Esophagus squamous epithelium (tissue), 5 donors: ENCODE measurements at places on chromosomes 12 and 14. TPM values are rescaled to one million over a fixed set of nuclear protein-coding genes. Genes with fewer than 3 reads are reported as not detected.
A peak's percentile ranks its signal among the peaks of the same experiment; 100 is the strongest.

GRCh38 chr14:26636561-26636960 lies 38.7 kb upstream of the NOVA1 start:
- DNase-seq: no peak
- no peaks in the 10 kb centered on the region for H3K36me3 ChIP-seq
- H3K27me3 ChIP-seq: no peaks in the 10 kb centered on the region
- H3K4me3 ChIP-seq: no peak overlapping the region

- H3K4me1 ChIP-seq: no peaks in the 10 kb centered on the region
- no peak overlapping the region for H3K27ac ChIP-seq
- DNase-seq: no peak
Observed at GRCh38 chr12:71942703-71943102, 4.1 kb downstream of the TPH2 start.

- no peak for DNase-seq
- H3K4me1 ChIP-seq: peaks cover 11% of the 10 kb centered on the region
- peak overlapping the region; percentile 78 for H3K4me3 ChIP-seq
- no peak overlapping the region for H3K27ac ChIP-seq
Observed at GRCh38 chr12:114679942-114680341, 4.0 kb downstream of the TBX3 start.

GRCh38 chr14:22432348-22432976 lies 156.6 kb downstream of the DAD1 start:
- H3K4me3 ChIP-seq: no peak overlapping the region
- no peaks in the 10 kb centered on the region for H3K36me3 ChIP-seq
- H3K27ac ChIP-seq: peak overlapping the region; percentile 52
- peaks cover 78% of the 10 kb centered on the region for H3K4me1 ChIP-seq

GRCh38 chr14:93511001-93511400 lies 80.3 kb downstream of the UNC79 start:
- DNase-seq: no peak
- H3K36me3 ChIP-seq: no peaks in the 10 kb centered on the region
- no peak overlapping the region for H3K27ac ChIP-seq
- H3K4me3 ChIP-seq: no peak overlapping the region
- H3K27me3 ChIP-seq: no peaks in the 10 kb centered on the region

Gene CFAP251
- 0.34 TPM for total RNA-seq

DNA sequence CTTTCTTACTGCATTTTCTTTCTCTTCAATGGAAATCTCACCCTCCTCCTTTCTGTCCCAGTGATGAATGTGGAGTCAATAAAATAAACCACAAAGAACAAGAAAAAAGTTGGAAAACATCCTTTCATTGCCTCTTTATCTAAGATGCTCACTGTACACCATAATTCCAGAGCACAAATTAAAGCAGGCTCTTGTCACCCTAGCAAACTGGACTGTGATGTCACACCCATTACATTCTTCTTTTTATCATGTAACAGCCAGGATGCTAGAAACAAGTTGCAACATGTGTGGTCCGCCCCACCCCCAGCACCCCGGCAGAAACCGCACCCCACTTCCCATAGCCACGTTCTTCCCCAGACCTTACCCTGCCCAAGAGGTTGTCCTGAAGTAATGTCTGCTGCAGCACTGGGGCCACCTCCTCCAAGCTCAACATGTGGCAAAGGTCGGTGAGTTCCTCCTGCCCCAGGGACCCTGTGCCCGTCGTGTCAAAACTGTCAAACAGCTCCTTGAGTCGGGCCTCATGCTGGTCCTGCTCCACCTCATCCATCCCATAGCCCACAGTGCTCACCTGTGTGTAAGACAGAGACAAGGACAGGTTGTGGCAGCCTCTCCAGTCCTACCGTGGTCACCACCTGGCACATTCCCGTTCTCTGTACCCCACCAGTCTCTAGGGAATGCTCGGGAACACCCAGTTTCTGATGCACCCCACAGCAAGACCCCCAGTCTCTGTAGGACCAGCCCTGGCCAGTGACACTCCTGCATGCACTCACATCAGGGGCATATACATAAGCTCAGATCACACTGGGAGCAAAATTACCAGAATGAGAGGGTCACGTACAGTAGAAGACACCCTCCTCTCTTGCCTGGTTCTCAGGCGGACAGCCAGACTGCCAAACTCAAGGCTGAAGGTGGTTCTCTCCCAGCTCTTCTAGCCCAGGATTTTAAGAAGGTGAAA lies 9.2 kb downstream of the NIN start:
- H3K36me3 ChIP-seq: no peaks in the 10 kb centered on the region
- H3K27ac ChIP-seq: no peak overlapping the region
- peaks cover 27% of the 10 kb centered on the region for H3K4me1 ChIP-seq
- no peak overlapping the region for H3K4me3 ChIP-seq
- DNase-seq: no peak

GRCh38 chr12:119819322-119819721 lies 57.8 kb downstream of the CIT start:
- no peaks in the 10 kb centered on the region for H3K4me1 ChIP-seq
- no peak overlapping the region for H3K27ac ChIP-seq
- no peaks in the 10 kb centered on the region for H3K36me3 ChIP-seq
- no peak overlapping the region for H3K4me3 ChIP-seq
- DNase-seq: no peak
- H3K27me3 ChIP-seq: no peaks in the 10 kb centered on the region

Gene C12orf50
- not detected for total RNA-seq
